ENCODE measurements at places on chromosomes 2 and 18.
A peak's percentile ranks its signal among the peaks of the same experiment; 100 is the strongest.

GRCh38 chr2:97712693-97713295 lies 582 bp upstream of the ZAP70 start:
- no peak for DNase-seq

DNA sequence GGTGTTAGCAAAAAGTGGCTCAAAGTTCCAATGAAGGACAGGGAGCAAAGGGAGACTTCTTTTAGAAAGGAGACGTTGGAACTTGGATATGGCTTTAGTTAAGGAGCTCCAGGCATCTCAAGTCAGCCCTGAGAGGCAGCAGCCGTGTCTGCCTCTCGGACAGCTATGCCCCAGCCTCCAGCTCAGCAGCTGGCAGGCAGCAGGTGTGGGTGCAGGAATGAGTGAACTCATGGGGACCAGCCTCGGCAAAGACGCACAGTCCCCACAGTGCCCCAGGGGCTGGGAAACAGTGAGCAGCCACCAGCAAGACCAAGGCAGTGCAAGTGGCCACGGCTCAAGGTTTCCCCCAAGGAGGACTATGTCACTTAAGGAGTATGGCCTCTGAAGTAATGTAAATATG lies 1.6 kb upstream of the LRRFIP1 start:
- DNase-seq: no peak

GRCh38 chr2:2671826-2672225 lies 340.8 kb upstream of the MYT1L start:
- no peak for DNase-seq

DNA sequence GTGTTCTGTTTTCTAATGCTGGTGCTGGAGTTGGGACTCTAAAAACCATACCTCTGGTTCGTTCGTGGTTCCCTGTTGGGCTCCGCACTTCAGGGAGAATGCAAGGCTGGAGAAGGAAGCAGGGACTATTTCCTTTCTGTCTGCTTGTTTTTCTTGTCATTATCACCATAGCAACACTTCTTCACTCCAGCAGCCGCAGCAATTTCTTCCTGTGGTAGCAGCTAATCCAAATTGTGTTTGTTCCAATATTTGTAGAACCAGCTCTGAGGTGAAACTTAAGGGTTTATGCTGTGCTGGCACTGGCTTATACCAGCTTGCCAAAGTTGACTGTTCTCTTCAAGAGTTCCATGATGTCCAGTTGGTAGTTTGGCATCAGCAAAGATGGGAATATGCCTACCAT lies 301.4 kb upstream of the SYT4 start:
- DNase-seq: peak; percentile 93

- peak; percentile 99 for DNase-seq
Measured at GRCh38 chr2:3651691-3652648, 6.0 kb upstream of the ALLC start.

DNA sequence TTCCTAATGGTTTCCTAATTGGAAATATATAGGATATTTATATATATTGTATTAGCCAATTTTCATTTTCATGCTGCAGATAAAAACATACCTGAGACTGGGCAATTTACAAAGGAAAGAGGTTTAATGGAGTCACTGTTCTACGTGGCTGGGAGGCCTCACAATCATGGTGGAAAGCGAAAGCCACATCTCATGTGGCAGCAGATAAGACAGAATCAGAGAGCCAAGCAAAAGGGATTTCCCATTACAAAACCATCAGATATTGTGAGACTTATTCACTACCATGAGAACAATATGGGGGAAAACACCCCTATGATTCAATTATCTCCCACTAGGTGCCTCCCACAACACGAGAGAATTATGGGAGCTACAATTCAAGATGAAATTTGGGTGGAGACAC lies 242.5 kb upstream of the NETO1 start:
- no peak for DNase-seq

- DNase-seq: no peak
Measured at GRCh38 chr2:183186296-183186695, 62.1 kb downstream of the NUP35 start.

DNA sequence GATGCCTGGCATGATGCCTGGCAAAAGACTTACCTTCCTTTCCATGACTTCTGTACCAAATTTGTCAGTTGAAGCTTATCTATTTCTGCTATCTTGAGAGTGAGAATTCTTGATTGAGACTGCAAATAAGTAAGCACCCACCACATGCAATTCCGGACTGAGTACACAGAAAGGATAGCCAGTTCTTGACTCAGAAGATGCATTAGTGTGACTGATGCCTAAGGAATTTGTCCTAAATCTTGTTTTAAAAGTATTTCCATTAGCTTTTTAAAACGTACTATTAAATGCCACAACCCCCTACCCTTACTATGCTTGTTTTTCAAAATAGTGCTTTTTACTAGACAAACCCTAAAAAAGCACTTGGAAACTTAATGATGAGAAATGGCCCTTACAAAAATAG lies 545 bp downstream of the MPP4 start:
- DNase-seq: no peak

GRCh38 chr18:35122586-35123224 lies 81.5 kb downstream of the MAPRE2 start:
- peak; percentile 82 for DNase-seq

GRCh38 chr2:44844651-44845270 lies 96.7 kb upstream of the SIX3 start:
- no peak for DNase-seq

DNA sequence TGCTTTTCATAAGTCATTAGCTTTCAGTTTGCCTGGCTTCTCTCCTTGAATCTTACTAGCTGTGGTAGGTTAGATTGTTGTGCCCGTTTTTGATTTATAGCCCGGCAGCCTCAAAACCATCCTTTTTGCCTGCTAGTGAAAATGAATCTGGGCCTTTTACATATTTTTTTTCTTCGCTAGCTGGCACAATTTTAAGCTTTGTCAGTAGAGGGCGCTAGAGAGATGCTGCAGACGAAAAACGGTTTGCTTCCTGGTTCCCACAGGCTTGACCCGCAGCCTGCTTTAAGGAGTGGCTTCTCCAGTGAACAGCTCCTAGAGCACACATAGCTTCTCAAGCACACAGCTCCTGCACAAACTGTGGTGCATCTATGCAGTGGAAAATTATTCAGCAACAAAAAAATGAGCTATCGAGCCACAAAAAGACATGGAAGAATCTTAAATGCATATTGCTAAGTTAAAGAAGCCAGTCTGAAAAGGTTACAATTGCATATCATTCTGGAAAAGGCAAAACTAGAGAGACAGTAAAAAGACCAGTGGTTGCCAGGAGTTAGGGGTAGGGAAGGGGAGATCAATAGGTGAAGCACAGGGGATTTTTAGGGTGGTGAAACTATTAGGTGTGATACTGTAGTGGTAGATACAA lies 47.9 kb downstream of the E2F6 start:
- DNase-seq: peak; percentile 23

GRCh38 chr18:79900610-79901570 lies 50.6 kb downstream of the SLC66A2 start:
- no peak for DNase-seq

- DNase-seq: no peak
Measured at GRCh38 chr2:74008761-74009395, 24.2 kb downstream of the TET3 start.

DNA sequence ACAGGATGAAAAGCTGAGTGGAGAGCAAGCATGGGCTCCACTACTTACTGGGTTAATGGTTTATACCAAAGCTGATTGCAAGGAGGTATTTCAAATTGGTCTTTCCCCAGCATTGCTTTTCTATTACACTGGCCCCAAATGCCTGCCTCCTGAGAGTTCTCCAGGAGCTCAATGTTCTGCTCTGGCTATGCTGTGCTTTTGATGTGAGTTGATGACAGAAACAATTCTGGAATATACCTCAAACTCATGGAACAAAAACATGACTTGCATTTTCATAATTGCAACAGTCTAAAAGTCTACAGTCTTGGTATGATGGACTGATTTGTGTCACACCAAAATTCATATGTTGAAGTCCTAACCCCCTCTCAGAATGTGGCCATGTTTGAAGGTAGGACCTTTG lies 258.0 kb downstream of the CDH20 start:
- no peak for DNase-seq

DNA sequence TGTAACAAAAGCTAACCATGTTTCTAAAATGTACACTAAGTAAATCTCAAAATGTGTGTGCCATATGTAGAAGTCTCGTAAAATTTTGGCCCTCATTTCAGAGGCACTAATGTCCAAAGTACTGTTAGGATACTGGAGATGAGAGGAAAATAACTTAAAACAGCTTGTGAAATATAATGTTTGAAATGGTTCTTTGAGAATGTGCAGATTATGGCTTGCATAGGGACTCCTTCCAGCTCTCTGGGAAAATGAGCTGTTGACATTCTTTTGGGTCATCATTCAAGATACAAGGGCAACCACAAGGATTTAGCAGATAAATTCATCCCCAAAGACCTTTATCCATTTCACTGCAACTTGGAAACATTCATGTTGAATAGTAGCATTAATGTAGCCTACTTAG lies 38.1 kb upstream of the OTX1 start:
- no peak for DNase-seq

- DNase-seq: peak; percentile 47
Measured at GRCh38 chr2:159616286-159616701, at the start of gene BAZ2B. Gene BAZ2B (minus strand): TSS chr2:159616548. CDS start chr2:159478719, 137,829 bp downstream.

DNA sequence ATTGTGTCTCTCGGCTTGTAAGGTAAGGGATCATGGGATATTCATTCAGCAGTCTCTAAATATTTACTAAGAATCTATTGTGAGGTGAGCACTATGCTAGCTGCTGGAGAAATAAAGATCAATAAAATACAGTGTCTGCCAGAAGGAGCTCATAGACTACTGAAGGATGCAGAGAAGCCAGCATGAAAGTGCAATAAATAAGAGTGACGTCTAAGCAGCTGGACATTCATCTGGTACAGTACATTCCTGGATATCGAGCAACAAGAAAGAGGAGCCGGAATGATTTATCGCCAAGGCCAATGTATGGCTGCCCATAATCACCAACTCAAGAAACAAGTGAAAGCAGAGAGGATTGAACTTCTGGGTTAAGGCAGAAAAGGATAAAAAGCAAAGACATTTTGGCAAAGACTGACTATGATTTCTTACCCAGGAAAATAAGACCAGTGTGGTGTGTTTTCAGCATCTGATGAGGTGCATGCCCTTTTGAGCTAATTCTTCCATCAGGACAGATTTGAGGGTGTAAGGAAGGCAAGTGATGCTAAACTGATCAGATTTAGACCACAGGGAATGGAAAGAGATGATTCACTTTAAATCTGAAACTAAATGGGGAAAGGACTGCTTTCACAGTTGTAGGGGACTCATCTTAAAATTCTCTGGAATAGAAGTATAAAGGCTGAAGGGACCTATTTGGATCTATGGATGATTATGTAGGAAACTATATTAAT lies 18.7 kb upstream of the LMAN1 start:
- DNase-seq: peak; percentile 34

GRCh38 chr18:52343138-52343537 lies 3.1 kb downstream of the DCC start:
- peak; percentile 59 for DNase-seq

DNA sequence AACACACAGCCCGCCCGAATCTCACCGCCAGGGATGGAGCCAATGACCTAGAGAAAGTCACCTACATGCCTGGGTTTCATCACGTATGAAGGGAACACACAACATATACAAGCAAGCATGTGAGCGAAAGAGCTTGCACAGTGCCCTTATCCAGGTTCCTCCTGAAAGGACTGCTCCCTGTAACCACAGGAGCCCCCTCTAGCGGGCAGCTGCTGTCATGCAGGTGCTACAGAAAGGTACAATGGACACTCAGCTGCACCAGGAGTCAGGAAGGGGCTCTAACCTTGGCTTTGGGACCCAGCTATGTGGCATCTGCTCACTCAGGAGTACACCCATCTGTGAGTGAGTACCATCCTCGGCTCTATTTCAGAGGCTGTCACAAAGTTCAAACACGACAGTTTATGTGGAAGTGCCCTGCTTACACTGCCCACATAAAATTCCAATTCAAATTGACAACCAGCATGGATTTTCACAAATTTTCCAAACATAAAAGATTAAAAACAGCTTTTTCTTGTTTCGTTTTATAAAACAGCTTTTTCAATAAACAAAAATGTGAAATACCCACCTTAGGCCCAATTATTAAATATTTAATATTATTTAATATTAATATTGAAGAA lies 3.5 kb downstream of the NDUFA10 start:
- peak; percentile 37 for DNase-seq

DNA sequence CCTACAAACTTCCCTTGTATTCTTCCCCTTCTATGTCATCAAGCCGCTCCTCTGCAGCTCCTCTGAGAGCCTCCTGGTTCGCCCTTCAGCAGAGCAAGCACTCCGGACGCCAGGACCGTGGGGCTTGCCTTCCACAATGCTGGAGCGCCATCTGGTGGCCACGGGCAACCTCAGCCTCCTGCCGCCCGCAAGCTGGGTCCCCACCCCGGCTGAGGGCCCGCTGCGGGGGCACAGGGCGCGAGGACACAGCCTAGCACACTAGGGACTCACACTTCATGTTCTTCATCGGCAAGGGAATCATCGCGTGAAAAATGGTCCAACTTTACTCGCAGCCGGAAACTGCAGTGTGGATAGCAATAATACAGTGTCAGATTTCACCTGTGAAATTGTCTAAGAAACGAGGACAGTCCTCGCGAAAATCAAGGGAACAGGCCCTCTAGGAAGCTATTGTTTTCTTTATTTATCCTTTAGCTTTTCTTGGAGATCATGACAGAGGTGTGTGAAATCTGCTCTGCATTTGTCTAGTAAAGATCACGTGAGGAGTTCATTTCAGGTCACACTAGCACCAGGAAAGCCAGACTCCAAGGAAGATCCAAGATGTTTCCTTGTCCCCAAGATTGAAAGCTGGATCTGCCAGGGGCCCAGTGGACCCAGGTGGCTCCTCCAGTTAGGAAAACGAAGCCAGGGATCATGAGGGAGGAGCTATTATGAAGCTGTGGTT lies 5.8 kb downstream of the PRLH start:
- DNase-seq: peak; percentile 89

GRCh38 chr2:127220102-127220767 lies at the start of gene CYP27C1:
Gene CYP27C1 (minus strand): TSS chr2:127220299. CDS start chr2:127220270, 29 bp downstream.
- no peak for DNase-seq

DNA sequence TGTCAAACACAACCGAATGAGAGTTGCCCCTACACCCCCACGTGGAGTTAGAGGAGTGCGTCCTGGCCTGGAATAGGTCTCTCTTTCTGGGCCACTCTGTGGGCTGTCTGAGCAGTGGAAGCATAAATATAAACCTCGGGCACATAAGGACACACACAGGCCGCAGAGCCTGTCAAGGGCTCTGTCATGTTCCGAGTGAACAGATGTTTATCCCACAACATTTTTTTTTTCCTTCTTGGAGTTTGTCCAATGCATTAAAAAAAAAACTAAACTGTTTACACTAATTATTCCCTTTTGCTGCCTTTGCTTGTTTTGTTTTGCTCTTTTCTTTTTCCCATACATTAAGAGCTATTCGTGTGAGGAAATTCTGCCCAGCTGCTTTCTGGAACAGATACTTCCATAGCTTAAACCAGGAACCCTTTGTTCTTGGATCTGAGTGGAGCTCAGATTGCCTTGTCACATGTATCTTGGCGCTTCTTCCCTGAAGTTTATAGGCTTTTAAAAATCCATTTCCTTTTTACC lies 228.3 kb upstream of the FOSL2 start:
- no peak for DNase-seq
